ENCODE measurements at places on chromosomes 1 and 21.

GRCh38 chr1:63870152-63870551 is 96.3 kb downstream of the ROR1 start:
- peaks cover 15% of the 10 kb centered on the region for H3K4me1 ChIP-seq
- no peak overlapping the region for H3K27ac ChIP-seq
- H3K4me3 ChIP-seq = no peak overlapping the region

- no peaks in the 10 kb centered on the region for H3K27me3 ChIP-seq
- H3K36me3 ChIP-seq = no peaks in the 10 kb centered on the region
- no peaks in the 10 kb centered on the region for H3K4me1 ChIP-seq
- no peak for DNase-seq
- no peak overlapping the region for H3K27ac ChIP-seq
- no peak overlapping the region for H3K4me3 ChIP-seq
These were observed 21.6 kb downstream of the VWA5B1 start for GRCh38 chr1:20312310-20312709.

- no peak overlapping the region for H3K27ac ChIP-seq
- DNase-seq = no peak
- H3K4me1 ChIP-seq = no peaks in the 10 kb centered on the region
- H3K4me3 ChIP-seq = no peak overlapping the region
These were observed 76.6 kb upstream of the ZNF644 start for GRCh38 chr1:91098299-91098906.

DNA sequence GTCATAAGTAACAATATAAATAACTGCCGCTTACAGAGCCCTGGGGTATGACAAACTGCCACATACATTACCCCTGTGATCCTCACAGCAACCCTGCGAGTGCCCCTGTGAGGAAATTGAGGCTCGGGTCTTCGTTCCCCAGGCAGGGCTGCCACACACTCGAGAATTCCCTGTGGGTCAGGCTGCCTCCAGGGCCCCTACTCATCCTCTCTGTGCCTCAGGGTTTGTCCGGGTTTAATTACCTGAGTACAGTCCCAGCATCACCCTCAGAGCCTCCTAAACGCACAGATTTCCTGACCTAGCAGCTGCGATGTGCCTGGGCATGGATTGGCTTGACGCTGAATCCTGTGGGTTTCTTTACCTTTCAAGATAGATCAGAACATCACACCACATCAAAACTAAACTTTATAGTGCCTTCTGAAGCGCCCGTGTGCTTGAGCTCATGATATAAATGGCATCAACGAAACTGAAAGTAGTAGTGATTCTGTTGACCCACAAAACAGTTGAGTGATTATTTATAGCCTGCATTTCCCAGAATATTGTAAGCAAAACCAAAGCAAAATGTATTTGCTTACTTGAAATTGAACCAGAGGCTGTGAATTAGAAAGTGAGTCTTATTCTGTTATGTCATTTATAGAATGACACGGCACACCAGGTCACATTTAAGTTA is 14.0 kb downstream of the SLC37A1 start:
- no peak for DNase-seq
- H3K27me3 ChIP-seq = no peaks in the 10 kb centered on the region
- no peaks in the 10 kb centered on the region for H3K36me3 ChIP-seq
- peak overlapping the region; percentile 40 for H3K4me3 ChIP-seq

DNA sequence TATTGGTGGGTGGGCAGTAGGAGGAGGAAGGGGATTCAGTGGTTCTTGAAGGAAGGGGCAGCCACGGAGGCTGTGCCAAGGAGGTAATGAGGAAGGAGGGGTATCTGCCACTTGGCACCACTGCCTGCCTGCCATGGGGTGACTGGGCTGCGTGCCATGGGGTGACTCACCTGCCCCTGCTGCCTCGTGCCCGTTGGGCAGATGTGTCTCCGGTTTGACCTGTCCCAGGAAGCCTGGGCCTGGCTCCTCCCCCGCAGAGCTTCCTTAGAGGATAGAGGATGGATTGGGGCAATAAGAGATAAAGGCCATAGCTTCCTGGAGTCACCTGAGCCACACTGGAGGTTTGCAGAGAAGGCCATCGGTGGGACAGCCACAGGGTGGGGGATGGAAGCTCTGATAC is 1.7 kb downstream of the PADI3 start:
- H3K4me3 ChIP-seq = no peak overlapping the region
- DNase-seq = no peak
- H3K27me3 ChIP-seq = no peaks in the 10 kb centered on the region
- H3K27ac ChIP-seq = no peak overlapping the region
- H3K4me1 ChIP-seq = no peaks in the 10 kb centered on the region
- no peaks in the 10 kb centered on the region for H3K36me3 ChIP-seq

GRCh38 chr1:211695135-211695816 is 19.9 kb upstream of the NEK2 start:
- no peak overlapping the region for H3K4me3 ChIP-seq
- peaks cover 7% of the 10 kb centered on the region for H3K4me1 ChIP-seq
- DNase-seq = no peak
- no peak overlapping the region for H3K27ac ChIP-seq

DNA sequence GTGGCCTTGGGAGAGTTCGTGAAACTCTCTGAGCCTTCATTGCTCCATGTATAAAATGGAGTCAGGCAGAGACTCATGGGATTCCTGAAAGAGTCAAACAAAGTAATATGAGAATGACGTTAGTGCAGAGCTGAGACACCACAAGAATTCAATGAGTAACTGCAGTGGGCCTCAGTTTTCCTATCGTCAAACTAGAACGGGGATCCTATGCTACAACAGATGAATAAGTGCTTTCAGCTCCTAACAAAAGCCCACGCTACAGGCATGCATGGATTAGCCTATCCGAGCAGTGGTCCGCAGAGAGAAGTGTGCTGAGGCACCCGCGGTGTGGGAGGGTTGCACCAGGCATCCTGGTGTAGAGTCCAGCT is 124.7 kb downstream of the SYF2 start:
- no peak overlapping the region for H3K4me3 ChIP-seq
- no peak overlapping the region for H3K27ac ChIP-seq
- no peaks in the 10 kb centered on the region for H3K36me3 ChIP-seq

DNA sequence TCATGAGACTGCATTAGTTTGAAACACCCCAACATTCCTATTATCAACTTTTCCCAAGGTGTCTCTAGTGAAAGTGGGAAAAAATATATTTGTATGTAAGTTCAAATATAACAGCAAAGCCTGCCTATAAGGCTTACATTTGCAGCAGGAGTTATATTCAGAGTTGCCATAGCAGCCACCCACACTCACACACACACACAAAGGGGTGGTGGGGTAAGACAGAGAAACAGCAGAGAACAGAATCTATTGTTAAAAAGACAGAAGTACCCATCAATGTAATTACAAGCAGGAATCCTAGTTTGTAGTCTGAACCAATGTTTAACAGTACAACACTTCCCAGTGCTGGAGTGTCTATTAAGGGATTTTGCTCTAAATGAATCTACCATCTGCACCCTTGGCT is 55.0 kb downstream of the PLPPR5 start:
- no peaks in the 10 kb centered on the region for H3K27me3 ChIP-seq
- H3K4me3 ChIP-seq = no peak overlapping the region
- no peak for DNase-seq
- H3K36me3 ChIP-seq = no peaks in the 10 kb centered on the region

- no peak for DNase-seq
- peak overlapping the region; percentile 82 for H3K4me3 ChIP-seq
- H3K4me1 ChIP-seq = peaks cover 18% of the 10 kb centered on the region
- peak overlapping the region; percentile 91 for H3K27ac ChIP-seq
These were observed 476 bp downstream of the AXDND1 start for GRCh38 chr1:179366093-179366800.

GRCh38 chr1:36762174-36762573 is 272.1 kb downstream of the GRIK3 start:
- no peaks in the 10 kb centered on the region for H3K4me1 ChIP-seq
- H3K27me3 ChIP-seq = no peaks in the 10 kb centered on the region
- no peak overlapping the region for H3K4me3 ChIP-seq
- no peak overlapping the region for H3K27ac ChIP-seq
- no peaks in the 10 kb centered on the region for H3K36me3 ChIP-seq
- no peak for DNase-seq

GRCh38 chr1:16048573-16049189 is 5.1 kb downstream of the CLCNKB start:
- H3K4me3 ChIP-seq = peak overlapping the region; percentile 68
- no peaks in the 10 kb centered on the region for H3K27me3 ChIP-seq
- no peaks in the 10 kb centered on the region for H3K36me3 ChIP-seq
- no peaks in the 10 kb centered on the region for H3K4me1 ChIP-seq
- DNase-seq = no peak

- H3K4me1 ChIP-seq = no peaks in the 10 kb centered on the region
- H3K36me3 ChIP-seq = no peaks in the 10 kb centered on the region
- no peaks in the 10 kb centered on the region for H3K27me3 ChIP-seq
- no peak overlapping the region for H3K27ac ChIP-seq
These were observed 5.1 kb downstream of the APOBEC4 start for GRCh38 chr1:183648042-183648441.

DNA sequence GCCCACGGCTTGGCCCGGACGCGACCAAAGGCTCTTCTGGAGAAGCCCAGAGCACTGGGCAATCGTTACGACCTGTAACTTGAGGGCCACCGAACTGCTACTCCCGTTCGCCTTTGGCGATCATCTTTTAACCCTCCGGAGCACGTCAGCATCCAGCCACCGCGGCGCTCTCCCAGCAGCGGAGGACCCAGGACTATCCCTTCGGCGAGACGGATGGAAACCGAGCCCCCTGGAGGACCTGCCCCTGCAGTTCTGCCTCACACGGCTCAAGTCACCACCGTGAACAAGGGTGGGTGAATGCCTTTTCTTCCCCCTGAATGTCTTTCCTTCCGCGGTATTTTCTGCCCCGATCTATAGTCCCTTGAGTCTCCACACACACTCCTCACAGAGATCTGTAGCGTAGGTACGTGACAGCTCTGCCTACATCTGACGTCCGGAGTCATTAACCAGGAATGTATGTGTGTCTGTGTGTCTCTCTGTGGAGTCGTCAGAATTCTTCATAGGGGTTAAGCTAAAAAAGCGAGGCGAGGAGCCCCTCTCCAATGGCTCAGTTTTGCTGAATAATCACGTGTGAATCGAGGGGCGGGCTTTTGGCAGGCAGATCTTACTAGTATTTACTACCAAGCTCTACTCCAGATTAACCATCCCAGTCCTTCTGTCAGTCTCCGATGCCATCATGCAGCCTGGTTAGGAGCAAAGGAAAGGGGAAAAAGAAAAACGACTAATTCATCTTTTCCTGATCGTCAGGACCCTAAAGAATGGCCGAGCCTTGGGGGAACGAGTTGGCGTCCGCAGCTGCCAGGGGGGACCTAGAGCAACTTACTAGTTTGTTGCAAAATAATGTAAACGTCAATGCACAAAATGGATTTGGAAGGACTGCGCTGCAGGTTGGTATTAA is at the start of gene CDKN2C:
Gene CDKN2C (plus strand): TSS at position 635 of the 898 bp plus-strand sequence. CDS start 124 bp downstream, at position 759.
- H3K4me3 ChIP-seq = peak within 1 kb of the TSS; percentile 86
- H3K36me3 ChIP-seq = no peaks in the 10 kb centered on the region
- H3K4me1 ChIP-seq = peaks cover 14% of the 10 kb centered on the region
- DNase-seq = no peak
- peak within 1 kb of the TSS; percentile 95 for H3K27ac ChIP-seq
- no peaks in the 10 kb centered on the region for H3K27me3 ChIP-seq

GRCh38 chr1:234870020-234870981 is 258.3 kb downstream of the TOMM20 start:
- H3K4me1 ChIP-seq = peaks cover 10% of the 10 kb centered on the region
- no peaks in the 10 kb centered on the region for H3K27me3 ChIP-seq
- H3K4me3 ChIP-seq = no peak overlapping the region
- no peak for DNase-seq
- no peak overlapping the region for H3K27ac ChIP-seq
- H3K36me3 ChIP-seq = no peaks in the 10 kb centered on the region

DNA sequence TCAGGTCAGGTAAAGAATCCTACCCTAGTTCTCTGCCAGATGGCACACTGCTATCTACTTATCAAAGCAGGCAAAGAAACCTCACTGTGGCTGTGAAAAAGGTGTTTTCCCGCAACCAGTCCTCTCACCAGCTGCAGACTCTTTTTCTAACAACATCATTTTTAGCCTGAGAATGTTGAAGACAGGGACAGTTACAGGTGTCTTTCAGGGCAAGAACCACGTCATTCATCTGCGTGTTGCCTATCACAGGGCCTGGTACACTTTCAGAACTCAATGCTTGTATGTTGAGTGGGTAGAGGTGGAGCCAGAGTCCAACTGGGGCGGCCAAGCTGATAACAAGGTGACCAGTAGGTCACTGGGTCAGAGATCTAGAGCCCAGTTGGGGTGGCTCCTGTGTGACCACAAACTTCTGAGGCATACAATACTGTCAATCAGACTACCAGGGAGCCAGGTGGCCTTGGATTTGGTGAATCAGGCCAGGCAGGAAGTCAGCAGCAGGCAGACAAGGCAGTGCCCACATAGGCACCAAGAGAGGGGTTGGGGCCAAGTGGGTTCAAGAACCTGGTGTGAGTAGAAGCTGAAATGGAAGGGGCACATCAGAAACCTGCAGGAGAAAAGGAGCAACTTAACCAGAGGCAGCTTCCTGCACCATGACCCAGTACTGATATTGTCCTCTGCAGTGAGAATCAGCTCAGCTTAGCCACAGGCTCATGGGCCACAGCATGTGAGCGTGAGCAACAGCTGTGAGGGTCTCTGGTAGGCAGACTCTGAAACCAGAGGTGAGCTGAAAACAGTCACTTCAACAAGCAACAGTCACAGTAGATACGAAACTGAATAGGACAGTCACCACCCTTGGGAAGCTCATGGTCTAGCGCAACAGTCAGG is 123.6 kb downstream of the DTL start:
- no peak overlapping the region for H3K4me3 ChIP-seq
- H3K27ac ChIP-seq = no peak overlapping the region
- peaks cover 4% of the 10 kb centered on the region for H3K4me1 ChIP-seq
- DNase-seq = no peak
- no peaks in the 10 kb centered on the region for H3K36me3 ChIP-seq

DNA sequence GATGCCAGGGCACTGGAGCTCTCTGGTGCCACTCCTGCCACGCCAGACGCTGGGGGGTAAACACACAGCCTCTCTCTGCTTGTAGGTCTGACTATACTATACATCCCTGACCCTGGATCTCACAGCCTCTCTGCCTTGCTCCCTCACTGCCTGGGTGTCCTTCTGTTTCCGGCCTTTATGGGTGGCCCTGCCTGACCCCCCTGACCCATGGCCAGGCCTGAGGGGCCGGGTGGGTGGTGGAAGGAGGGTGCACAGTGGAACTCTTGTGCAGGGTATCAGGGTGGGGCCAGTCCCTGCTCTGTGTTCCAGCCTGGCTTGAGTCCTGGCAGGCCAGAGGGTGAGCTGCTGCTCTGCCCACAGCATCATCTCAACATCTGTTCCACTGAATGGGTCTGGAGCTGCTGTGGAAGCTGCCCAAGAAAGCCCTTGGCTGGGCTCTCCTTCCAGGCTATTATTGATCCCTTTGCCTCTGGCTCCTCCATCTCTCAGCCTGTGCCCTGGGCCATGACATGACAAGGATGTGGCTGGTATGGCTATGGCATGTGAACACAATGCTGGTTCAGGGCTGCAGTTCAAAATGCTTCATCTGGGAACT is 17.2 kb upstream of the SYNC start:
- H3K4me3 ChIP-seq = no peak overlapping the region
- peaks cover under 1% of the 10 kb centered on the region for H3K4me1 ChIP-seq
- no peaks in the 10 kb centered on the region for H3K36me3 ChIP-seq
- H3K27me3 ChIP-seq = no peaks in the 10 kb centered on the region
- no peak overlapping the region for H3K27ac ChIP-seq

All from thoracic aorta (tissue), 2 donors.